Sciatic nerve (tissue), 2 donors: ENCODE measurements at places on chromosomes 7 and 10. TPM values are rescaled to one million over a fixed set of nuclear protein-coding genes. Genes with fewer than 3 reads are reported as not detected.

Gene GIMAP7
- 31.6 TPM for total RNA-seq

DNA sequence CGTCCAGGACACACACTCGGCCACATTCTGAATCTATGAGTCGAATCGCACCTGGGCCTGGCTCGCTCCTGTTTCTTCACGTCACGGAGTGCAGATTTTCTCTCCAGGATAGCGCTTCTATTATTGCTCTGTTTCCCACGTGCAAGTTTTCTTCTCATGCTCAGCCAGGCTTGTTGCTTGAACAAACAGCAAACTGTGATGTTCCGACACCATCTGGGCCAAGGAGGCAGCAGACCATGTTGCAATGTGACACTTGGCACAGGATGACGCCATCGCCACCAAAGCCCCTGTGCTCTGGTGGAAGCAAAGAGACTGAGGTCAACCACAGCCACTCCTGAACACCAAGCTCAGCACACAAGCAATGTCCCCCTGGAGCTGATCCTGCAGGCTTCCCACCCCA is 507.1 kb upstream of the ADARB2 start:
- DNase-seq = no peak

DNA sequence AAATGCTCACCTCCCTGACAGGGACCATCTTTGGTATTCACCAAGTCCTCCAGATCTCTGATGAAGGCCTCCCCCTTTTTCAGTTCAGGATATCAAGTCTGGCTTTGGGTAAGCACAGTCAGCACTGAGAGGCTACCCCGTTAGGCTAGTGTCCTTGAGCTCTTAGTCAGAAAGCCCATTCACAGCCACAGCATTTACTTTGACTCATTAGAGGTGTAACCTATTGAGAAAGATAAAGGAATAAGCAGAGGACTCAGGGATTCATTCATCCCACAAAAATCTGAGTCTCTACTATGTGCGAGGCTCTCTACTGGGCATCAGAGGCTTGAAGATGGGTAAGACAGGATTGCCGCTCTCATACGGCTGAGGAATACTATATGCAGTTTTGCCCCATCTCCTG is 14.0 kb upstream of the RAMP3 start:
- no peak for DNase-seq

DNA sequence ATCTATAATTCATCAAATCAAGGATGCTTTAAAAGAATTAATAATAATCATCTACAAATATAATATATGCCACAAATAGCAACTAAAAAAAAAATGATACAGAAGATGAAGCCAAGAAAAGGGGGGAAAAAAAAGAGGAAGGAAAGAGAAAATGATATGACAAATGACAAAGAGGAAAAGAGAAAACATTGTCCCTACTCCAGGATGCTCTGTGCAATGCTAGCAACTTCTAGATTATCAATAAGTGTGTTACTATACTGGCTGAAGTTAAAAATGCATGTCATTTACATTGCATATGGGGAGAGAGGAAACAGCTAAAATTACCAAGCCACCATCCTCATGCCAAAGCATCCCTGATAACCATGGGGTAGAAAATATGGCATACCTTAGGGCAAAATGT is 104.2 kb downstream of the SFMBT2 start:
- no peak for DNase-seq

- DNase-seq = no peak
Observed at GRCh38 chr10:112741830-112742402, 208.1 kb upstream of the TCF7L2 start.
